Pericardium fibroblast (primary cell): ENCODE measurements at places on chromosomes 6 and 20. TPM values are rescaled to one million over a fixed set of nuclear protein-coding genes. Genes with fewer than 3 reads are reported as not detected.

The SMIM13 gene
- total RNA-seq: 8.5 and 10.0 TPM in 2 replicates

The RAET1E gene
- 0.23 TPM in 1 of 2 replicates, not detected in the other for total RNA-seq

The SIRPG gene
- total RNA-seq: not detected in 2 replicates

The BTBD3 gene
- 11.1 and 15.5 TPM in 2 replicates for total RNA-seq

The MANEA gene
- total RNA-seq: 9.5 and 11.3 TPM in 2 replicates

The IL20RA gene
- total RNA-seq: 0.12 and 0.85 TPM in 2 replicates

The CNKSR3 gene
- total RNA-seq: 5.7 and 6.0 TPM in 2 replicates

The BPIFB1 gene
- total RNA-seq: not detected in 2 replicates

The ENPP5 gene
- total RNA-seq: 0.51 and 0.70 TPM in 2 replicates

The TMEM244 gene
- total RNA-seq: not detected in 2 replicates

The CALHM4 gene
- not detected in 2 replicates for total RNA-seq

The HRH3 gene
- not detected in 2 replicates for total RNA-seq

The PROKR2 gene
- not detected in 2 replicates for total RNA-seq

The TMC2 gene
- not detected in 2 replicates for total RNA-seq

The DLL1 gene
- 1.8 TPM in 1 of 2 replicates, not detected in the other for total RNA-seq

The MMP24 gene
- total RNA-seq: 0.26 and 0.93 TPM in 2 replicates

The GNRH2 gene
- not detected in 2 replicates for total RNA-seq

The SLC12A5 gene
- 0.51 TPM in 1 of 2 replicates, not detected in the other for total RNA-seq

The TCP11 gene
- total RNA-seq: not detected in 2 replicates

The C6orf132 gene
- 2.8 and 2.9 TPM in 2 replicates for total RNA-seq

The ZSCAN23 gene
- total RNA-seq: 0.34 and 0.93 TPM in 2 replicates

The MEP1A gene
- total RNA-seq: not detected in 2 replicates
